ENCODE measurements at places on chromosomes 2 and 18. TPM values are rescaled to one million over a fixed set of nuclear protein-coding genes. Genes with fewer than 3 reads are reported as not detected.

GRCh38 chr18:48545757-48546321 is 7.0 kb downstream of the CTIF start:
- DNase-seq, result peak; percentile 33

- no peak for DNase-seq
Observed at GRCh38 chr2:150944315-150944714, 317.3 kb downstream of the RBM43 start.

GRCh38 chr2:12493031-12493513 is 223.7 kb upstream of the TRIB2 start:
- DNase-seq, result no peak

DNA sequence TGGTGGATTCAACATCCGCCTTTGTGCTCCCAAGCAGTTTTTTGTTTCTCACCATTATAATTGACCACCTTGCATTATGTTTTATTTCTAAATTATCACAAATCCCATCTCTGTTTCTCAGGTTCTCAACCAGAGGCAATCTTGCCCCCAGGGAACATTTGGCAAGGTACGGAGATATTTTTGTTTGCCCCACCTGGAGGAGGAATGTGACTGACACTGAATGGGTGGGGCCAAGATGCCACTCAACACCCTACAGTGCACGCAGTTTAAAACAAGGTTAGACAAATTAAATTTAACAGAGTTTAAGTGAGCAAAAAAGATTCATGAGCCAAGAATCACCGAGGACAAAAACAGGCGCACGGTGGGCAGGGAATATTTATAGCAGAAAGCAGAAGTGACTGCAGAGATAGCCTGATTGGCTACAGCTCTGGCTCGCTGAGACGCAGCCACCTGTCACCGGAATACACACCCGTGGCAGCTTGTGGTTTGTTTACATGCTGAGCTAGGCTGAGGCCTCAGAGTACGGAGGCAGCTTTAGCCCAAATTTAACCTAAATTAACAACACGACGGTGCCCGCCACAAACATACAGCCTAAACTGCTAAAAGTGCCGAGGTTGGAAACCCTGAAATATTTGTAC is 150.0 kb upstream of the ALKAL2 start:
- DNase-seq, result peak; percentile 90

- DNase-seq, result no peak
Observed at GRCh38 chr2:25378731-25379490, 37.2 kb upstream of the DNMT3A start.

DNA sequence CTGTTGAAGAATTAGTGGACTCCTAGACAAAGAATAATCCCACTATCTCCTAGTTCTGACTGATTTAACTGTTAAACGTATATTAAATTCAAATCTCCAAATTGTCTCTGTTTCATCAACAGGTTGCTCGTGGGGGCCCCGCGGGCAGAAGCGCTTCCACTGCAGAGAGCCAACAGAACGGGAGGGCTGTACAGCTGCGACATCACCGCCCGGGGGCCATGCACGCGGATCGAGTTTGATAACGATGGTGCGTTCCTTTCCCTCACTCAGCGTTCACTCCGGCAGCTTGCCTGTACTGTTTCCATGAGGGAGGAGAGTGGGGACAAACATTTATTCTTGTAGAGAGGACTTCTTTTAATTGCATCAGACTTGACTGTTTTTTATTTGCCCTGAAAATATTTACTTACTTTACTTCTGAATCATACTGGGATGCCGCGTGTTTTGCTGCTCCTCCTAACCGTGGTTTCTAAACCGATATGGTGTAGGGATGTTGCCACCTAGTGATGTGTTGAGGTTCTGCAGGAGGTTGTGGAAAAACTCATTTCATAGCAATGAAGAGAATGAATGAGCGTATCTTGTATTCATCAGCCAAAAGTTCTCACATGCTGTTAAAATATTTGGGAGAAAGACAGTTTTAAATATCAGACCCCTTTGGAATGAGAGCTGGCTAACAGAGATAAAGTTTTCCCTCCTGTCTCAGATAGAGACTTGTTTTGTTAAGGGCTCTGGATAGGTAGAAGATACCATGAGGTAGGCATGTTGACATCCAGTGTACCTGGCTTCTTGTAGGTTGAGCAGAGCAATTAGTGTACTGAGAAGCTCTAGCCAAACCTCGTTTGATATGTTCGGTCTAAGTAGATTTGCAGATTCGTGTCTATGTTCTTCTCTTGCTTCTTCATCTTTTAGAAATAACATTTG is 38.3 kb downstream of the ITGA6 start:
- peak; percentile 67 for DNase-seq

DNA sequence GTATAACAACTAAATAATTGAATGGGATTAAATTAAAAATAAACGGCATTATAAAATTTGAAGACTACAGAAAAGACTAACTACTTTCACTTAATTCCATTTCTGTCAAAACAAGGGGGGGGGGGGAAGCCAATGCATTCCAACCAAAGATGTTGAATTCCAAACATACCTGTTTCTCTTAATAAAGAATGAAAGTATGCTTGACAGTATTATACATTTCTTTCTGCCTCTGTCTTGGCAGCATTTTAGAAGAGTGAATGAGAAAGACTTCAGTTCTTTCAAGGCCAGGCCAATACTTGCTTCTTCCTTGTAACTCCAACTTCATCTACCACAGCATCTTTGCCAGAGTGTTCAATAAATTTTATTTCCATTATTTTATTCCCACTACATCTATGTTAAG is 65.9 kb downstream of the PDE11A start:
- DNase-seq, result no peak

DNA sequence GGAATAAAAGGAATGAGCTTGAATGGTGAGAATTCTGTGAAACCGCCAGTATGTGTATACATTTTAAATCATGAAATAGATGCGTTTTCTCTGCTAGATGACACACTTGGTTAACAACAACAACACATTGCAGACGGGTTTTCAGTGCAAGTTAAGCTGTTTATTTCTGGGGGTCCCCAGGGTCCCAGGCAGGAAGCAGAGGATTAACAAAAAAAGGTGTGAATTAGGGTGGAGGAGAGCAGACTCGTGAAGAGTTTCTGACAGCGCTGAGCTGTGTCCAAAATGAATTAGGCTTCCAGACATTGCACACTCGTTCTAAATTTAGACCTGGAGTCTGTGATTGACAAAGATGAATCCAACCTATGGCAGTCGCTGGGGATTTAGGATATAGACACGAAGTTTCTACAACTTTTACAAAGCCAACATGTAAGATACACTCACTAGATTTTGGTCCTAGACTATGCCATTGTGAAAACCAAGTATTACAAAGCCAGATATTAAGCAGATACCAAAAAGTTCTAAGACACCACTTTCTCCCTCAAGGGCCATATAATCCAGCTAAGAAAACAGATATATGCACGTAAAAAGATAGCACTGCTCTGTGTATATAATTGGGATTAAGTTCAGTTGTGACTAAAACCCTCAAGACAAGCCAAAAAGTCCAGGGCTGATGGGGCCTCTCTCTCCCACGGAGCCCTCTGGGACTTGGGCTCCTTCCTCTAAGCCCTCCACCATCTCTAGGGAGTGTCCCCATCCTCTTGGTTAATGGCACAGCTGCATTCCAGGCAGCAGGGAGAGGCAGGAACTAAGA is 120.2 kb downstream of the ACAA2 start:
- no peak for DNase-seq

DNA sequence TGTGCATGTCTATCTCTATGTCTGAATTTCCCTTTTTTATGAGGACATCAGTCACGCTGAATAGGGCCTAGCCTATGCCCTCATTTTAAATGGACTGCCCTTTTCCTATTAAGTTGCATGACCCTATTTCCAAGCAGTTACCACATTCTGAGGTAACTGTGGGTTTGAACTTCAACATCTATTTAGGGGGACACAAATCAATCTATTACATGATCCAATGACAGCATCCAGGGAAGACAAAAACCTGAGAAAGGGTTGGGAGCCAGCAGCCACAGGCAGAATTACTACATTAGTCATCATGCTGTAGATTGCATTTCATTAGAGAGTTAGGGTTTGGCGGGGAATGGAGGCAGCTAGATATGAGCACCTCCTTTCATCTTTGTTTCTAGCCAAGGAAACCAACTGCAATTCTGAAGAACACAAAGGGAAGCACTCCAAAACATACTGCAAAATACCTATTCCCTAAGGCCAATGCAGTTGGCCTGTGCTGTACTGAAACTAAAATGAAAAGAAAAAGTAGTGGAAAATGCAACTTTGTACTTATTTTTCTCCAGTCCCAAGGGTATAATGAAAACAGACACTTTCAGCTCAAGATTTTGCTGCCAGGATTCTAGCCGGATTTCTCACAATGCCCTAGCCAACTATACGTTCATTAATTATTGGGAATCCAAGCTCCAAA is 40.4 kb upstream of the C1D start:
- DNase-seq, result no peak

GRCh38 chr2:107525406-107525805 is 301.3 kb upstream of the RGPD4 start:
- no peak for DNase-seq

- DNase-seq, result no peak
Observed at GRCh38 chr2:65024149-65024829, 31.9 kb upstream of the CEP68 start.

Gene UGT1A8
- not detected for total RNA-seq

Gene ZNF396
- total RNA-seq, result 3.8 TPM

Gene PXDN
- total RNA-seq, result 39.7 TPM

Gene FMNL2
- 74.9 TPM for total RNA-seq

Gene SCN3A
- 139 TPM for total RNA-seq

Gene IL36G
- total RNA-seq, result not detected

Gene ABCB11
- 2.6 TPM for total RNA-seq

Data from cerebellum (tissue), 4 donors.